Endothelial cell of umbilical vein (primary cell): ENCODE measurements at places on chromosomes 16 and 17.

DNA sequence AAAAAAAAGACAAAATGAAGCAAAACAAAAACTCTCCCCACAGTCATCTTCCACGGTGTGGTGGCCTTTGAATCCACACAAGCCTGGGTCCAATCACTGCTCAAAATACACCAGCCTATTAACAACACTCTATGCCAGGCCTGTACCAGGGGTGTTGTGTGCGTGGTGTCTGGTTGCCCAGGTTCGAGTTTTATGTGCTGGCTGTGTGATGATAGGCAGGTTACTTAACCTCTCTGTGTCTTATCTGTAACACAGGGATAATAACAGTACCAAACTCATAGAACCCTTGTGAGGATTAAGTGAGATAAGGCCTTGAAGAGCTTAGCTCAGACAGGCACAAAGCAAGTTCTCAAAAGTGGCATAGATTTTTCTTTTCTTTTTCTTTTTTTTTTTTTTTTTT is 235.2 kb downstream of the PARN start:
- DNase-seq = no peak

GRCh38 chr16:28981517-28981916 is 3.3 kb upstream of the LAT start:
- DNase-seq = no peak

DNA sequence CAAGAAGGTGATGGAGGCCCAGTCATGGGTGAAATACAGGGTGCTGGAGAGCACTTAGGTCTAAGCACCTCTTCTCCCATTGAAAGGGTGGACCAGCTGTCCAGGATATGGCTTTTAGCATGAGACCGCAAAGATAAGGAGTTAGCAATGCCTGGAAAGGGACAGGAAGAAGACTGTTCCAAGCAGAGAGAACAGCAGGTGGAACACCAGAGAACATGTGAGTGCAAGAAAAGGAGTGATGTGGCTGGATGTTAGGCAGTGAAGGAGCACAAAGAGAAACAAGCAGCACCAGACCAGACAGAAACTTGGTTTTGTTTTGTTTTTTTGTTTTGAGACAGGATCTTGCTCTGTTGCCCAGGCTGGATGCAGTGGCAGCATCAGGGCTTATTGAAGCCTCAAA is 45.4 kb upstream of the CCL1 start:
- no peak for DNase-seq

DNA sequence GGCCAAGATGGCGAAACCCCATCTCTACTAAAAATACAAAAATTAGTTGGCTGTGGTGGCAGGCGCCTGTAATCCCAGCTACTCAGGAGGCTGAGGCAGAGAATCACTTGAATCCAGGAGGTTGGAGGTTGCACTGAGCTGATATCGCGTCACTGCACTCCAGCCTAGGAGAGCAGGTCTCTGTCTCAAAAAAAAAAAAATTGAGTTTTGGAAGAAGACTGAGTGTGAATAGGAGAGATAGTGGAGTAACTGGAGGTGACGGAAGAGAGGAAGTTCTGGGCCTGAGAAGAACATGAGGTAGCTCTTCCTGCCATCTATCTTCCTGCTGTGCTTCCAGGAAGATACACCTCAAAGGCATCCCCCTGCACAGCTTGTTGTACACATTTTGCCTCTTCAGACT is 11.4 kb downstream of the HOXB1 start:
- no peak for DNase-seq

DNA sequence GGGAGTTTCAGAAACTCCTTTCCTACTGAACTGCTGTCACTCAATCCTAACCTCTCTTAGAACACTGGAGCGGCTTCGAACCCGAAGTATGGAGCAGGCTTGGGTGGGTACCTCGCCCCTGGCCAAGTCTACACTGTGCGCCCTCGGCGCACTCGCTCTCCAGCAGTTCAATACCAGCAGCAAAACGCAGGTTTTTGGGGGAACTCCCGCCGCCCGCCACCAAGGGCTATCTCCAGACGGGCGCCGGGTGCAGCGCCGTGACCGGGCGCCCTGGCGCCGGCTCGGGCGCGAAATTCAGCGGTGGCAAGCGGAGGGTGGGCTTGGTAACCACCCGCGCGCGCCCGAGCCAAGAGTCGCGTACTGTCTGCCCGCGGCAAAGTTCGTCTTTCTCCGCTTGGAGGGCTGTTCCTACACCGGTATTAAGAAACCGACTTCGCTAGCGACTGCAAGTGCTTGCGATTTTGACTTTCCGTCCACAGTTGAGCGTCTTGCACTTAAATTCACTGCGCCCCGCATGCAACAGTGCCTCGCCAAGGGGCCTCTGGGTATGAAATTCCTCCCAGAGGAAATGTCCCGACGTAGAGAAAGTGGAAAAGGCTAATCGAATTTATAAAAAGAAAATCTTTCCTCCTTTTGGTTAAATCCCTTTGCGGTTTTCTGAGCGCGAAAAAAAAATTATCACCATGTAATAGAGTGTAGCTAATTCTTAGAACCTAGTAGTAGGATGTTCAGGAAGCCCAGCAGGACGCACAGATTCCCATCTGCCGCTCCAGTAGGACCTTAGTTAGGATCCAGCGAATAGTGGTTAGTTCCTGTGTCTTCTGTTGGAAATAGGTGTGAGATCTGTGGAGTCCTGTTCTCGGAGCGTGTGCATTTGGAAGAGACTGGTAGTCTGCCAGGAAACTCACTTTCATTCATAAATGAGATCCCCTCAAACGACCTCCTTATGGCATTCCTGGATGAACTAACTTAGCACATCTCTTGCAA is 5.0 kb upstream of the SALL1 start:
- no peak for DNase-seq

DNA sequence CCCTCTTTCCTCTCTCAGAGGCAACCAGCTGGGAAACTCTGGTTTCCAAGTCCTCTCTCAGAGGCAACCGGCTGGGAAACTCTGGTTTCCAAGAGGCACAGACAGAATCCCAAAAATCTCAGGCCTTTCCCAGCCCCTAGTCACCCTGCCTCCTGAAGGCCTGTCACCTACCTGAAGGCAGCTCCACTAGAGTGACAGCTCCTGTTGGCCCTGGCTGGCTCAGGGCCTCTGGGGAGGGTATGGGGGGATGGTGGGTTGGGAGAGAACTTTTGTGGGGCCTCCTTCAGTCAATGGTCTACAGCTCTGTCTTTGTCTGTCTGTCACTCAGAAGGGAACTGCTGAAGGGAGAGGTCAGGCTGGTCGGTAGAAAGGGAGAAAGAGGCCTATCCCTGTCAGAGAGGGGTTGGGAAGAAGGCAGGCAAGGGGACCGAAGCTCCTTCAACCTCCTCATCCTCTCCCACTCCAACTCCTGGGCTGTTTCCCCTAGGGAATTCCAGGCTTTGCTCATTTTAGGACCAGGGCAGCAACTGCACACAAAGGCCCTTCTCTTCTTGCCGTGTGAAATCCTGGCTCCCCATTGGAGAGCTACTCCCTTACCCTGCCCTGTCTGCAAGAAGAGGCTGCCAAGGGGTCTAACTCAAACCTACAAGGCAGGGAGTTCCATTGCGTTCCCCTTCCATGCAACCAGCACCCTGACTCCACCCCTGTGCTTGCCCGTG is 23.6 kb downstream of the COPZ2 start:
- no peak for DNase-seq
